ENCODE measurements at places on chromosomes 11 and 22.

GRCh38 chr22:30348809-30349208 is 7.9 kb downstream of the SF3A1 start:
- no peak for DNase-seq

DNA sequence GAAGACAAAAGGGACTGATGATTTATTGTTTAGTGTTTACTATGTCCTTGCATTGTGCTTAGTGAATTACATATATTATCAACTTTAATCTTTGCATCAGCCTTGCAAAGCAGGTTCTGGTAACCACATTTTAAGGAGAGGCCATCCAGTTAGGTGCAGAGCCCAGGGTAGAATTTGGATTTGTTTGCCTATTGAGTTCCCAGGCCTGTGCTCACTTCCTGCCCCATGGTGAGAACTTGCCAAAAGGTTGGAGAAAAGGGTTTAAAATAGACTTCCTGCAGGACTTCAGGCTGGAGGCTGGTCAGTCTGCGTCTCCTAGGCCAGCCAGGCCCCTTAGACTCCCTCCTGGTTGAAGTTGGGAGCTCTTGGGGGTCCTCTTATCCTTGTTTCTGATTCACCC is 72.1 kb downstream of the ATXN10 start:
- no peak for DNase-seq

DNA sequence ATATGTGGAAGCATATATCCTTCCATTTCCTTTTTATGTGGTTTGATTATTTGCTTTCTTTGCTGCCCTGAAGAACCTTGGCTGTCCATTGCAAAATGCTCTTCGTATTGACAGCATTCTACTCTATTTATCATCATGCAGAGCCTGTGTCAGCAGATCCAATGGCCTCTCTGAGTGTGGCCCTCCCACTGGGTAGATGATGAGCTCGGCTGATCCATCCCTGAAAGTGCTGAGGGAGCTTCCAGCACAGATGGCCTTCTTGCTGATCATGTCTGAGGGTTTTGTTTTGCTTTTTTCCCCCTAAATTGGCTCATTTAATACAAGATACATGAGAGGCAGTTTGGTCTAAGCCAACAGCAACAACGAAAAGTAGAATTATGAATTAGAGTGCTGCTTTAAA is 181.0 kb downstream of the GRIA4 start:
- DNase-seq = no peak

GRCh38 chr22:42472671-42473070 is 40.5 kb upstream of the NFAM1 start:
- DNase-seq = no peak

DNA sequence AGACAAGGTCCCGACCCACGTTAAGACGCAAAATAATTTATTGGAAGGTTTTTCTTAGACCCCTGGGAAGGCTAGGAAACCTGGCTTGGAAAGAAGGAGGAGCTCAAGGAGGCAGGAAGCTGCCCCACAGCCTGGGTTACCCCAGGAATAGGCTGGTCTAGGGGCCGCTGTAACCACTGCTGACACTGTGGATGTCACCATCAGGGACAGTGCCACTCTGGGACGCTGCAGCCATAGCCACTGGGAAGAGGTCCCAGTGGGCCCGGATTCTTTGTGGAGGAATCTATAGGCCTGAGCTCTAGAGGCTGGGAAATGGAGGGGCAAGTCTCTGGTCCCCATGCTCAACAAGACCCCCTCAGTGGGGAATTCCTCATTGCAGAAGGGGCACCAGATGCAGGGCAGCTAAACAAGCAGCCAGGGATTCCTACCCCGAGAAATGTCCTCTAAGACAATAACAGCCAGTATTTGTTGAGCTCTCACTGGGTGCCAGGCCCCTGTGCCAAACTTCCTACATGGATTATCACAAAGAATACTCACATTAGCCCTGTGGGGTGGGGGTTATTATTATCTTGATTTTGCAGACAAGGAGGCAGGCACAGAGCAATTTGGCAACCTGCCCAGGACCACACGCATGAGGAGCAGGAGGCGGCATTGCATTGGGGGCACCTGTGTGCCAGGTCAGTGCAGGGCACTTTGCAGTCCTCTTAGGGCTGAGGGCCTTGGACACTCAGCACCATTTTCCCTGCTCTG is 19.5 kb upstream of the CHKA start:
- DNase-seq = no peak

Measured in activated T-cell treated with anti-CD3 and anti-CD28 coated beads, Interleukin-2, amount 50 U/mL, for 48 hours (primary cell).